ENCODE measurements at places on chromosomes 4 and X.

DNA sequence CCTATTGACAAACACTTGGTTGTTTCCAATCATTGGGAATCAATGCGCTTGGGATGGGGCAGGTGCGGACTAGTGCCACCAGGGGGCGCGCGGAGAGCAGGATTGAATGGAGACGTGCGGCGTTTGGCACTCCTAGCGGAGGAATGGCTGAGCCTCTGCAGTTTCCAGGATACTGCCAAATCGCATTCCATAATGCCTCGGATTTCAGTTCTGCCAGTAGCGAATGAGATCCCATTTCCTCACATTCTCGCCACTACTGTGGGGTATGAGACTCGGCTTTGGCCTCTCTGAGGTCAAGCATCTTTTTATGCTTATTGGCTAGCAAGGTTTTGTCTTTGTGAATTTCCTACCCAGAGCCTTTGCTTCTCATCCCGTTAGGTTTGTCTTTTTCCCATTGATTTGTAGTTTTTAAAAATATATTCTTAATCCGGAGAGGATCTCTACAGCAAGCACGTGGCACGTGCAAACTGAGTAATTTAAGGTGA is 28.7 kb downstream of the CLDN34 start:
- peak; percentile 61 for DNase-seq

DNA sequence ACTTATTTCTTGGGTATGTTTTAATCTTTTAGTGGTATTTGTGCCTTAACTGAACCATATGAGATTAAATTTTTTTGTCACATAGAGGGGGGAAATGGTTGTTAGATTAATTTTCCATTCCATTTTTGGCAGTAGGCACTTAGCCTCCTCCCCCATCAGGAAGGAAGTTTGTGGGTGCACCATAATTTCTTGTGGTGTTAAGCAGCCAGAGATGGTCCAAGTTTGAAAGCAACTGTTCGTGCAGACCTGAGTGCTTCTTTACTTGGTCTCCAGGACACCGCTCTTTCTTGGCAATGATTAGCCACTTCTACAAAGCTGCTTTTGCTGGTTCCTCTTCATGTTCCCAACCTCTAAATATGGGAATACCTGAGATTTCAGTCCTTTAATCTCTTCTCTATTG is 92.7 kb upstream of the RPL34 start:
- DNase-seq = no peak

DNA sequence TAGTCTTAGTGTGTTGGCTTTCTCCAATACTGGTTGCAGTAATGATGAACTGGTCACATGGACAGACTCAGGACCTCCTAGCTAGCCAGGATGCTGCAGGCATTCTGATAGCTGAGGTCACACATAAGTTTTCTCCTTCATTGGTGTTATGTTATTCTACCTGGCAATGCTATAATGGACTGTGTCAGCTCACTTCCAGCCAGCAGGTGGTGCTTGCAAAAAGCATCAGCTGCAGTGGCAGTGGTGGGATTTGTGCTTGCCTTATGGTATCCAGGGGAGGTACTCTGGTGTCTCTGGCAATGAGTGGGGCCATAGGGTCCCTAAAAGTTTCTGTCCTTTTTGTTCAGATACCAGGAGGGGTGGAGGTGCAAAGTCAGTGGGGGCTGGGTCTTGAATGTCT is 33.6 kb downstream of the ZNF330 start:
- DNase-seq = no peak

- DNase-seq = no peak
These were observed 1.6 kb upstream of the EFNB1 start for GRCh38 chrX:68827256-68827655.

GRCh38 chrX:106718709-106719108 is 7.8 kb upstream of the RNF128 start:
- DNase-seq = no peak

- DNase-seq = no peak
These were observed 38.3 kb downstream of the SEC24D start for GRCh38 chr4:118797558-118798142.

DNA sequence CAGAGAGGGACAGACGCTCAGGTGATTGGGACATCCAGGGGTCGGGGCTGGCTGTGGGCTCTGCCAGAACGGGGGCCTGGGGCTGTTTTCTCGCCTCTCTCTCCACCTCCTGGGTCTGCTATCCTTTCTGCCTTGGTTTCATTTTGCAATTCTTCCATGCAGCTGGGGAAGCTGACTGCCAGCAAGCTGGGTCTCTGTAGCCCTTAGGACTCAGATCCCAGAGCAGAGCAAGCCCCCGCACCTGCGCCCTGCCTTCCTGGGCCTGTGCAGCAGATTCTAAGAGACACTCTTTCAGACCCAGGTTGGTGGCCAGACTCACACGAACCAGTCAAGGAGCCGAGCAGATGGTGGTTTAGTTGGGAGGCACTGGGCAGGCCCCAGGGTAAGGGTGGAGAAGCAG is 59.1 kb upstream of the GRPEL1 start:
- DNase-seq = no peak

- DNase-seq = no peak
These were observed 25.2 kb upstream of the GLOD5 start for GRCh38 chrX:48736303-48736702.

DNA sequence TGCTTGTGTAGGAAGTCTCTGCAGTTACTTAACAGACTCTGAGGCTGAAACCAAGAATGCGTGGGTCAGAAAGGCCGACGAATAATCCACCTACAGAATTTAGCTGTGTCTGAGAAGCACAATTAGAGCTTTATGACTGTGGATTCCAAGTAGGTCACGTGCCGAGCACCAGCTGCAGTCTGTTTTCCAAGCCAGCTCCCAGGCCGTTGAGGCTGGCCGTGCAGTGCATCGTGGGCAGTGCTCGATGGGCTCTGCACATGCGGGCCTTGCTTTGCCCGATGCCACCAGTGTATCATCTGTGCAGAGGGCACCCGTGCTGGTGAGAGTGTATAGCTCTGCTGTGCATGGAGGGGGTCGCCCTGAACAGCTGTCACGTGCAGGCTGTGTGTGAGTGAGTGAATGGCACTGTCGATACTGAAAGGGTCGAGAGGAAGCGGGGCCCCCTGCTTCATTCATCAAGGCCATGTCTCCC is 67.5 kb upstream of the CLDN34 start:
- no peak for DNase-seq

DNA sequence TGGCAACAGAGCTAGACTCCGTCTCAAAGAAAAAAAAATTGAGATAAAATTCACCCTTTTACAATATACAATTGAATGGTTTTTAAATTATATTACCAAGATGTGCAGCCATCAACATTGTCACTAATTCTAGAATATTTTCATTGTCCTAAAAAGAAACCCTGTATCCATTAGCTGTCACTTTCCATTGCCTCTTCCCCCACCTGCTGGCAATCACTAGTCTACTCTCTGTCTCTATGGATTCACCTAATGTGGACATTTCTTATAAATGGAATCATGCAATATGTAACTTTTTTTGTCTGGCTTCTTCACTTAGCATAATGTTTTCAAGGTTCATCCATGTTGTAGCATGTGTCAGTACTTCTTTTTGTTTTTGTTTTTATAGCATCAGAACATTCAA is 20.8 kb downstream of the ABHD18 start:
- no peak for DNase-seq

GRCh38 chr4:96504386-96504785 is 664.5 kb downstream of the PDHA2 start:
- no peak for DNase-seq

- peak; percentile 58 for DNase-seq
These were observed 636 bp upstream of the AMOT start for GRCh38 chrX:112841114-112841819.

DNA sequence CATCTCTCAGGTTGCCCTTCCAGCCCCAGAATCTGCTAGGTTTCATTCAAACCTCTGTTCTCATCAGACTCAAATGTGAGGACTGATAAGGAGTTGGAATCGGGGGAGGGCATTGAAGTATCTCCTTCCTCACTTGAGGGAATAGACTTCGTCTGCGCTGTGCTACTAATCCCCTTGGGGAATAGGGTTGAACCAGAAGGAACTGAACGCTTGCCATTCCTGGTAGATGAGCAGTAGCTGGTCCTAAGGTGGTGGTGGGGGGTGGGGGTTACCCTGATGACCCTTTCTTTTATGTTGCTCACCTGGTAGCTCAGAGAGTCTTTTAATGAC is 692 bp upstream of the SLC9A7 start:
- DNase-seq = no peak

DNA sequence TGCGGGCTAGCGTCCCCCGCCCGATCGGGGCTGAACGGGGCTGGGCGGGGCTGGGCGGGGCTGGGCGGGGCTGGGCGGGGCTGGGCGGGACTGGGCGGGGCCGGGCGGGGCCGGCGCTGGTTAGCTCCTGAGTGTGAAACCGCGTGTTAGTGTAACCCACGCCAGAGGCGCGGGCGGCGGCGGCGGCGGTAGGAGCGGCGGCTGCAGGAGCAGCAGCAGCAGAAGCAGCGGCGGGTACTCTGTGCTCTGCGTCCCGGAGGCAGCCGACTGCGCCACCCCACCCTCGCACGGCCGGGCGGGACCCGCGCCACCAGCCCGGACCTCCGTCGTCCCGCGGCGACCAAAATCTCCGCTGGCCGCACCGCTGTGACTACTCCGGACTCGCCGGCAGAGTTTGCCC is 128.1 kb downstream of the LAS1L start:
- DNase-seq = no peak

GRCh38 chr4:38989487-38989886 is 42.7 kb downstream of the TMEM156 start:
- DNase-seq = no peak

DNA sequence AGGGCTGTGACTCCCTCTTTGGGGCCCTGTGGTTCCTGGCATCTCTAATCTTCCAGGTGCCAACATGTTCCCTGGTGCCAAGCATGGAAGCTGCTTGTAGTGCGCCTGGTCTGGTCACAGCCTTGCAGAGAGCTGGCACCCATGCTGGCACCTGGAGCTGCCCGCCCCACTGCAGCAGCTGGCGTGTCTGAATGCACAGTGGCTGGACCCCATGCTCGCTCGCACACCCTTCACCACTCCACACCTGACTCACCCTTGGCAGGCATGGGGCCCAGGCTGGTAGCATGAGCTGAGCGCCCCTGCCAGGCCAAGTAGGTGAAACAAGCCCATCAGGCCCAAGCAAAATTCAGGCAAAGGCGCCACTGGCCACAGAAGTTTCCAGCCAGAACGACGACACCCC is 119.1 kb downstream of the DNAAF6 start:
- no peak for DNase-seq

- DNase-seq = no peak
These were observed 41.2 kb downstream of the TNIP2 start for GRCh38 chr4:2714918-2715317.

GRCh38 chrX:70720721-70721120 is 187.8 kb downstream of the TEX11 start:
- no peak for DNase-seq

GRCh38 chrX:54817220-54817820 is 9.8 kb downstream of the MAGED2 start:
- DNase-seq = no peak

DNA sequence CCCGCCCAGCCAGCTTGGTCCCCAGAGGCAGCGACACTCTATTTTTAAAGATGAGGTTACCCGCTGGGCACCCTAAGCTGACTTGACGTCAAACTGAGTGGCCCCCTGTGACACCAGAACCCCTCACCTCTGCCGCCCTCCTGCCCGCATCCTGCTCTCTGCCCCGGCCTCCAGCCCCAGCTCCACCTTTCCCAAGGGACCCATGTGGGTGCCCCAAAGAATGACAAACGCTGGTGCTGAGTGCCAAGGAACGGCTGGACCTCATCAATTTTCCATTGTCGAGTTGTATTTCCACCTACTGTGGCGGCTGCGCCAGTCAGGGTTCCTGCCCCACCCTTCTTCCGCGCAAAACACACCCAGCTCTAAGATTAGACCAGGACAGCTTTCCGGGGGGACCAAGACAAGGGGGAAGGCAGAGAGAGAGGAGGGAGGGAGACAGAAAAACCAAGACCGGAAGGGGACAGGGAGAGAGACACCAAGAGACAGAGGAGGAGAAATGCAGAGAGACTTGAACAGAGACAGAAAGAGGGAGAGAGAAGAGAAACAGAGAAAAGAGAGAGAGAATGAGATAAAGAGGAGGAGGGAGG is 2.0 kb downstream of the PRKX start:
- DNase-seq = no peak

GRCh38 chr4:152160225-152160800 is 375.6 kb downstream of the FBXW7 start:
- DNase-seq = no peak

- DNase-seq = no peak
These were observed 88.6 kb upstream of the PJA1 start for GRCh38 chrX:69253821-69254220.

- no peak for DNase-seq
These were observed 77.9 kb downstream of the CXXC4 start for GRCh38 chr4:104416725-104417356.

DNA sequence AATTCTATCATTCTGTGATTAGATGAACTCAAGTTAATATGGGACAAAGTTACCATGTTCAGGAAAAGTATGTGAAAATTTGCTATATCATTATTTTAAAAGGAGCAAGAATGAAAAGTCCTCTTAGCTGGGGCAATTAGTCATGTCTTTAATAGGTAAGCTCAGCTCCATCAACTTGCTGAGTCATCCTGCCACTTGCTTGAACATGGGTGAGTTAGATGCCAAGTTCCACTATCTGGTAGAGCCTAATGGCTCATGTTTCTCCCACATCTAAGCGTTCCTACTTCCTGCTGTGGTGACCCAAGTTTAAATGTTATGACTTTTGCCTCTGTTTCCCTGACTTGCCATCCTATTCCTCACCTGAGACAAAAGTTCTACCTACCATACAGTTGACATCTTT is 276.8 kb downstream of the ZNF674 start:
- DNase-seq = no peak

GRCh38 chr4:78545275-78546246 is 6.0 kb upstream of the ANXA3 start:
- no peak for DNase-seq

DNA sequence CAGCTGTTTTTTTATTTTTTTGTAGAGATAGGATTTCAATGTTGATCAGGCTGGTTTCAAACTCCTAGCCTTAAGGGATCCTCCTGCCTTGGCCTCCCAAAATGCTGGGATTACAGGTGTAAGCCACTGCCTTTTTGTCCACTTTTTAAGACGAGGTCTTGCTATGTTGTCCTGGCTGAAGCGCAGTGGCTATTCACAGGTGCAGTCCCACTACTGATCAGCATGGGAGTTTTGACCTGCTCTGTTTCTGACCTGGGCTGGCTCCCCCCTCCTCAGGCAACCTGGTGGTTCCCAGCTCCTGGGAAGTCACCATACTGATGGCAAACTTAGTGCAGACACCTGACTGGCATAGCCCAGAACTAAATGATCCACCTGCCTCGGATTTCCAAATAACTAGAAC is 2.3 kb upstream of the NSD2 start:
- no peak for DNase-seq

DNA sequence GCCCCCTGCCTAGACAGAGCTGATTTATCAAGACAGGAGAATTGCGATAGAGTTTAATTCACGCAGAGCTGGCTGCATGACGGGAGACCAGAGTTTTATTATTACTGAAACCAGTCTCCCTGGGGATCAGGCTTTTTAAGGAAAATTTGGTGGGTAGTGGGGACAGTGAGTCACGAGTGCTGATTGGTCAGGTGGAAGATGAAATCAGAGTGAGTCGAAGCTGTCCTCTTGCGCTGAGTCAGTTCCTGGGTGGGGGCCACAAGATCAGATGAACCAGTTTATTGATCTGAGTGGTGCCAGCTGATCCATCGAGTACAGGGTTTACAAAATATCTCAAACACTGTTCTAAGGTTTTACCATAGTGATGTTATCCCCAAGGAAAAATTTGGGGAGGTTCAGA is 36.6 kb downstream of the MYOZ2 start:
- DNase-seq = no peak

- DNase-seq = no peak
These were observed 537.4 kb upstream of the PCDH7 start for GRCh38 chr4:30182786-30183185.

Measured in stimulated activated CD8-positive, alpha-beta memory T cell treated with anti-CD3 and anti-CD28 coated beads, Interleukin-2, amount 100 ng/mL, for 1 hour (primary cell).